Activated T-helper 1 cell treated with Interleukin-2 at 50 U/mL for 16 hours (primary cell): ENCODE measurements at places on chromosomes 7 and 10.
A peak's percentile ranks its signal among the peaks of the same experiment; 100 is the strongest.

DNA sequence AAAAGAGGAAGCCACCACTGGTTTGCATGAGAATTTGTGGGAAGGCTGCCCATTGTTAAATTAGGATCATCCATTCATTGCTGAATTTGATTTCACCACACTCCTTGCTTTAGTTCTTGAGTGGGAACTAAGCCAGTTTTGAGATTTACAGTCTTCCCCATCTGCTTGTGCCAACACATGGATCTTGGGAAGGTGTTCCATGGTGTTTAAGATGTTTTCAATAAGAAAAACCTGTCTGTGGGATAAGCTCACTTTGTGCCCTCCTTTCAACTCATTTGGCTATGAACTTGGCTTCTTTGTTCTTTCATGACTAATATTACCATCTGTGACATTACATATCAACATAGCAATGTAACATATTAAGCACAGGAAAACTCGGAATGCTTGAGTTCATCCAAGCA is 73.2 kb downstream of the INHBA start:
- no peak for DNase-seq

GRCh38 chr10:472241-472910 is 217.1 kb downstream of the DIP2C start:
- no peak for DNase-seq

- peak; percentile 23 for DNase-seq
Measured at GRCh38 chr7:24573554-24574338, 494 bp downstream of the PALS2 start.

GRCh38 chr7:90568213-90568612 is 27.9 kb upstream of the CDK14 start:
- DNase-seq = no peak

- DNase-seq = no peak
Measured at GRCh38 chr7:128422037-128422436, 12.3 kb upstream of the IMPDH1 start.

- DNase-seq = no peak
Measured at GRCh38 chr7:46189255-46189790, 268.3 kb upstream of the IGFBP3 start.

- DNase-seq = peak; percentile 47
Measured at GRCh38 chr10:101839416-101840063, 4.1 kb downstream of the KCNIP2 start.

GRCh38 chr10:130230036-130230435 is 93.8 kb downstream of the GLRX3 start:
- DNase-seq = no peak

DNA sequence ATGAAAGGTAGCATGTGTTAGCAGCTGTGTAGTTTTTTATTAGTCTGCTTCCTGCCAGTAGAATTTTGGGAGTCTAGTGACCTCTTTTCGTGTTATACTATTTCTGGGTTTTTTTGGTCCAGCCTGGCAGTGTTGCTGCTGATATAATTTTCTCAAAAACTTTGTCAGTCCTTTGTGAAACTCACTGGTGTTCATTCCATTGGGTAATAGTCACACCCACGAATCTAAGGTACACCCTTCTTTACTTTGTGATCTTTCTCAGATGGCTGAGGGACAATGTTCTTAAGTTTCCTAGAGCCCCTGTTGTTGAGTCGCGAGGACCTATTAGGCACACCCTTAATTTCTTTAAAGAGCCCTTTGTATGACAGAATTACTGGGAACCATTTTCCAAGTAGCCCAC is 52.3 kb downstream of the TPST1 start:
- DNase-seq = no peak

- no peak for DNase-seq
Measured at GRCh38 chr10:123424537-123424936, 241.6 kb upstream of the GPR26 start.

GRCh38 chr10:52818019-52818418 is 45.4 kb upstream of the MBL2 start:
- DNase-seq = no peak

- no peak for DNase-seq
Measured at GRCh38 chr7:43170571-43170970, 58.1 kb downstream of the HECW1 start.

- no peak for DNase-seq
Measured at GRCh38 chr7:42389697-42390096, 152.7 kb upstream of the GLI3 start.

- DNase-seq = no peak
Measured at GRCh38 chr10:77020426-77021040, 617.1 kb downstream of the KCNMA1 start.

- no peak for DNase-seq
Measured at GRCh38 chr10:95906677-95907455, 909 bp upstream of the CC2D2B start.

GRCh38 chr10:54681136-54681535 is 119.9 kb downstream of the PCDH15 start:
- DNase-seq = no peak

DNA sequence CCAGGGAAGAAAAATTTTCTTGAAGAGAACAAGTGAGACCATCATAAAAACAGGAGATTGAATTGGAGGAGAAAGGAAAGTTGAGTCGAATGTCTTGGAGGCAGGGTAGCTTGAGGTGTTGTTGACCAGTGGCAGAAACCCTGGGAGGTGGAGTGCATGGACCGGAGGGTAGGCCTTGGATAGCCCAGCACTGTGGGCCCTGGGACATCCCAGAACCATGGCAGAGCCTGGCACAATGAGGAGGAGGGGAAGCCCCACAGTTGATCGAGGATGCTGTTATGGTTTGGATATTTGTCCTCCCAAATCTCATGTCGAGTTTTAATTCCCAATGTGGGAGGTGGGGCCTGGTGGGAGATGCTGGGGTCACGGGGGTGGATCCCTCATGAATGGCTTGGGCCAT is 157.1 kb downstream of the ITGA8 start:
- no peak for DNase-seq

DNA sequence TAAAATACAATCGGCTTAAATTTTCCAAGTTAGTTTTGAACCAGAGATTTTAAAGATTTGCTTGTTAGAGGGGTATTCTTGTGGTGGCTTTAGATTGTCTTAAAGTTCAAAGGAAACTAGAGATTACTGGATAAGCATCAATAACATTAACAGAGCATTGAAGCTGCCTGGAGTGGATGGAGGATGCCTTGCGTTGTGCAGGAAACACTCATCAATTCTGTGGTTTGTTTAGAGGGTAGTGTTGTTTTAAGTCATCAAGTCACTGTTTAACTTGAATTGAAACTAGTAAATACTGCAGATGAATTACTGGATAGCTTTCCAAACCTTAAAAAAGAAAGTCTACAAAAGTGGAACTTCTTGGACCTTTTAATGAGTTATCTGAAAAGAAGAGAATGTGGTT is 218.6 kb downstream of the CELF2 start:
- no peak for DNase-seq

- DNase-seq = no peak
Measured at GRCh38 chr7:7573701-7574100, 7.0 kb downstream of the MIOS start.

GRCh38 chr7:21960922-21961321 is 15.2 kb upstream of the CDCA7L start:
- no peak for DNase-seq
